ENCODE measurements at places on chromosomes 2 and 18.

GRCh38 chr2:105256431-105257047 is 15.0 kb downstream of the GPR45 start:
- no peak for DNase-seq

DNA sequence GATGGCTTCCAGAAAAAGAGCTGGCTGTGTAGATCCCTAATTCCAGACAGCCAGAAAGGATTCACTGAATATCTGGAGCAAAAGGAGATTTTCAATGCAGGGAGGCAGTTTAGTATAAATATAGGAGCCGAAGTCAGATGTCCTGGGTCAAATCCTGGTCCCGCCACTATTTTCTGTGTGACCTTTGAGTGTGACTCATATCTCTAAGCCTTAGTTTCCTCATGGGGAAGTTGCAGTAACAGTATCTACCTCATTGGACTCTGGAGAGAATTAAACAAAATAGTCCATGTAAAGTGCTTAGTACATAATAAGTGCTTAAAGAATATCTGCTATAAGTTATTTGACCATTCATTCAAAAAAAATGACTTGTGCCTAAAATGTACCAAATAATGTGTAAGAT is 52.1 kb upstream of the ITGA6 start:
- no peak for DNase-seq

DNA sequence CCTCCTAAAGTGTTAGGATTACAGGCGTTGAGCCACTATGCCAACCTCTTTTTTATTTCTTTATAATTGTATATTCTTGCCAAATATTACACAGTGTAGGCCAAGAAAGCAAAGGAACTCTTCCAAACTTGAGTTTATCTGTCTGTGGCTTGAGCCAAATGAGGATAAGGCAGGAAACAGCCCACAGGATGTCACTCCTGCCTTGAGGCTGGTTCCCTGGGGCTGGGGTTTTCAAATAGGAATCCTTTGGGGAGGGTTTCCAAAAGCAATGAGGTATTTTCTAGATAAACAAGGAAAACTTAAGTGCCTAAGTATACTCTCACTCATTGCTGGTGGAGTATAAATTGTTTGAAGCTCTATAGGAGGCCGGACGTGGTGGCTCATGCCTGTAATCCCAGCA is 56.4 kb downstream of the ADCY3 start:
- DNase-seq: no peak

GRCh38 chr2:234982096-234982834 is 30.4 kb downstream of the SH3BP4 start:
- no peak for DNase-seq

- DNase-seq: no peak
Observed at GRCh38 chr18:2406544-2406943, 164.8 kb downstream of the METTL4 start.

DNA sequence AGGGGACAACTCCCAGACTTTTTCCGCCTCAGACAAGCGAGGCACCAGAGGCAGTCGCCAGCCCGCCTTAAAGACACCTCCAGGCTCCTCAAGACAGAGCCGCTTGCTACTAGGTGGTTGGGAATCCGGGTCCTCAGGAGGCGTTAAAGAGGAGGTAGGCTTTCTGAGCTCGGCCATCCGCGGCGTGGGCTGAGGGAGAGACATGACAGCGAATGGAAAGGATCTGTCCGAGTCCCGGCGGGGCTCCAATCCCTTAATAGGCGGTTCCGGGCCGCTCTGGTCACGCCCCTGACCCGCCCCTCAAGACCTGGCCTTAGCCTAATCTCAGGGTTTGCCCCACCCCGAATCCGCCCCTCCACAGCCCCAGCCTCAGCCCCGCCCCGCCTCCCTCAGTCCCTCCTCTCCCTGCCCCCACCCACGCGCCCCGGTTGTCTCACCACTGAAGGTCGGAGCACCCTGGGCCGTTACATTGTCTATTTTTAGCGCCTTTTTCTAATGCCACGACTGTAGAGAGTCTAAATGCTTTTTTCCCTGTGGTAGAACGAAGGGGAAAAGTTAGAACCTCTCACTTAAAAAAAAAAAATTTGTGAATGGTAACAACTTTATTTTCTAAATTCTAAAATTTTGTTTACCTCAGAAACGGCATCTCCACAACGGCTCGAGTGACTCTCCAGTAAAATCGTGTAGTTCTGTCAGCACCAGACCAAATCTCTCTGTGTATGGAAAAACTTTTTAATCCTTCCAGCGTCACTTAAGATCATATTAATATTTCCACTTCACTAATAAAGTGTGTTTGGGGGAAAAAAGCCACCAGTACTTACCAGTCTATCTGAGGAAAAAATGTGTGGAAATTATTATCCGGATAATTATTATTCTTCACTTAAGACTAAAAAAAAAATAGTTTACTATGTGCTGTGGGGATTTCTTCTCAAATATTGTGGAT is at the start of gene RAD51AP2:
Gene RAD51AP2 (minus strand): TSS at position 229 of the 943 bp plus-strand sequence. CDS start 25 bp downstream, at position 204.
- peak; percentile 22 for DNase-seq

- DNase-seq: no peak
Observed at GRCh38 chr2:191936882-191937405, 90.1 kb upstream of the CAVIN2 start.

GRCh38 chr18:56907771-56908170 is 239.1 kb upstream of the BOD1L2 start:
- DNase-seq: no peak

GRCh38 chr18:62637807-62638687 is 77.3 kb upstream of the PHLPP1 start:
- DNase-seq: peak; percentile 61

DNA sequence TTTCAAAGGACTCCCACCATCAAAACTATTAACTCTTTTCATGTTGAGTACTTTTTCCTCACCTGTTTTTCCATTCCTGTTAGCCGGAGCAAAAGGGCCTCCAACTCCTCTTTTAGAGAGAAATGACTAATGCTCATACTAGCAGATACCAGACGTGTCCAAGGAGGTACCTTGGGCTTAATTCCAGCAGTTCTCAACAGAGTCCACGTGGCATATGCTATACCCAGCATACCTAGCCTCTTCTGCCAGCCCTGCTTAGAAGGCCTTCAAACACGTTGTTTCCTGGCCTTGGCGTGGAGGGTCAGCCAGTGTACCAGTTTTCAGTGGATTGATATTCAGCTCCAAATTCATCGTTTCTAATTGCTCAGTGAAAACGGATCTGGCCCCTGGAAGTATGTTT is 123.9 kb downstream of the MGAT5 start:
- no peak for DNase-seq

GRCh38 chr18:48200631-48201336 is 208.4 kb downstream of the ZBTB7C start:
- DNase-seq: no peak

- DNase-seq: no peak
Observed at GRCh38 chr2:31270131-31270530, 36.2 kb downstream of the EHD3 start.

- no peak for DNase-seq
Observed at GRCh38 chr2:39587168-39587567, 78.5 kb upstream of the TMEM178A start.

- no peak for DNase-seq
Observed at GRCh38 chr2:19949071-19949470, 40.8 kb downstream of the WDR35 start.

DNA sequence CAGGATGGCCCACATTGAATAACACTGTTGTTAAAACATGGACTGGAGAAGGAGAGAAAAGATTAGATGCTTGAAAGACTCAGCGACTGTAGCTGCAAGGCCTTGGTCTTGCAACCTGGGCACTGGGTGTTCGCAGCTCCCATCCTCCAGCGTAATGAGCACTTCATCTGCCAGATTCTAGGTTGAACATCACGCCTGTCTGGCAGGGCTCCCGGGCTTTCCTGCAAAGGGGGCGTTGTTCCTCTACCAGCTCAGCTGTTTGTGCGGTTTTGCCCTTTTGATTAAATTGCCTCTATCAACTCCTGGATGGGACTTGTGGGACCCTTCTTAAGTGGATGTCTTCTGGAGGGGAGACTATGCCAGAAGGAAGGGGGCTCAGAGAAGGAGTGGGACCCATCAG is 215.4 kb downstream of the KLHL29 start:
- DNase-seq: no peak

- no peak for DNase-seq
Observed at GRCh38 chr18:49534846-49535601, 26.8 kb upstream of the LIPG start.

GRCh38 chr2:153584244-153584643 is 105.7 kb upstream of the RPRM start:
- DNase-seq: no peak

GRCh38 chr2:200750323-200750910 is 61.3 kb upstream of the BZW1 start:
- no peak for DNase-seq

DNA sequence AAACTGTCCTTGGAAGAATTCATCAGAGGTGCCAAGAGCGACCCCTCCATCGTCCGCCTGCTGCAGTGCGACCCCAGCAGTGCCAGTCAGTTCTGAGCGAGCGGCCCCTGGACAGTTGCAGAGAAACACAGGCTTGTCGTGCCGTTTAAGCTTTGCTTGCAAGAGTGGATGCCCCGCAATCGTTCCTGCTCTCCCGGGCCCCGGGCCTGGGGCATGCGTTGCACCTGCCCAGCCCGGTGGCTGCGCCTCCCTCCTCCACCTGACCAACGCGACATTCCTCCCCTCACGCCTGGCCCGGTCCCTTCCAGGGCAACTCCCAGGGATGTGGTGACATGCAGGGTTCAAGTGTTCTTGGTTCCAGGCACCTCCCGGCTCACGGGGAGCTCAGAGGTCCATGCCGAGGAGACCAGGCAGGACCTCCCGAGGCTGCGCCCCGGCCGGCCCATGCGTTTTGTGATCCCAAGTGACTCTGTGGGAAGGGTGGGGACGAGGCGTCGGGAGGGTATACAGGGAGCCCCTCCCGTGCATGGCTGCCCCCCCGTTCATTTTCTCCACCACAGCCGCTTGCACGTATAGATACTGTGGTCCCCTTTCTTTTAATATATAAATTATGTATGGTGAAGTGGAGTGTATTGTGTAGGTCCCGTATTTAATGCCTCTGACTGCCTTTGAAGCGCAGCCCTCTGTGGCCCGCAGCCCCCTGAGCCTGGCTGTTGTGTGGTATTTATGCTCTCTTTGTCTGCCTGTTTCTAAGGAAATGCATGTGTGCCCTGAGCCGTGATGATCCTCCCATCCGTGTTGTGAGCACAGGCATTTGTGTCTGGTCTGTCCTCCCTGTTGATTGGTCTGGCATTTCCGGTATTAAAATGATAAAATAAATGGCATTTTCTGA is 21.2 kb downstream of the ODC1 start:
- no peak for DNase-seq

DNA sequence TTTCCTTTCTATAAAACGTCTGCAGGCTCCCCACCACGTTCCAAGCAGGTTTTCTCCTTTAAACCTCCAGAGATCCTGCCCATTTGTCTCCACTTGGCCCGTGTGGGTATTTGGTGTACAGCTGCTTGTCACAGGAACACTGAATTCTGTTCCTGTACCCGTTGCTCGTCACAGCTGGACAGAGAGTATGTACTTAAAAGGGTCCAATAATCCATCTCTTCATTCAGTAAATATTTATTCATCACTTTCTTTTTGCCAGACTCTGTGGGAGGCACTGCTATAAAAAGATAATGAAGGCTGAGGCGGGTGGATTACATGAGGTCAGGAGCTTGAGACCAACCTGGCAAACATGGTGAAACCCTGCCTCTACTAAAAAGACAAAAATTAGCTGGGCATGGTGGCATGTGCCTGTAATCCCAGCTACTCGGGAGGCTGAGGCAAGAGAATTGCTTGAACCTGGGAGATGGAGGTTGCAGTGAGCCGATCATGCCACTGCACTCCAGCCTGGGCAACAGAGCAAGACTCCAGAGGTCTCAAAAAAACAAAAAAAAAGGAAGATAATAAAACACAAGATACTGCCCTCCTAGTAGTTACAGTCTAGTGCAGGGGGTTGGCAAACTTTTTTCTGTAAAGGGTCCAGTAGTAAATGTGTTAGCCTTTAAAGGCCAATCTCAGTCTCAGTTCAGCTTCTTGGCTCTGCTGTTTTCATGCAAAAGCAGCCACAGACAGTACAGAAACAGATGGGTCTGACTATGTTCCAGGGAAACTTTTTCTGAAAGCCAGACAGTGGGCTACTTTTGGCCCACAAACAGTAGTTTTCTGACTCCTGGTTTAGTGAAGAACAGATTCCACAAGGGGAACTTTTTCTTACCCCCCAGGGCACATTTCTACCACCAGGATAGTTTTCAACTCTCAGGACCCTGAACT is 309.9 kb upstream of the RAB12 start:
- no peak for DNase-seq

DNA sequence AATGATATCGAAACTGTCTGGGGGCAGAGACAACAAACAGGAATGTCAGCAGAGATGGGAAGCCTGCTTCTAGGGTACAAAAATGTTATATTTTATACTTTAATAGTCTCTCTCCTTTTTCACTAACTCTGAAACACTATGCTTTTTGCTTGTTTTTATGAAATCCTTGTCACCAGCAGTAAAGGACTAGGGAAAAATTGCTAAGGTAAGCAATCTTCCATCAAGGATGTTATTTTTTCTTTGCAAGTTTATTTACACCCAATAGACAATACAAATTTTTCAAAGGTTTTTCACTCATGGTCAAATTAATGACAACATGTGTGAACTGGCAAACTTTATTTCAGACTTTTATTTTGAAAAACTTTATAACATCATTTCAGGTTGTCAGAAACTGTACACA is 1465.9 kb upstream of the NXPH2 start:
- DNase-seq: no peak

GRCh38 chr18:13493725-13494124 is 232.6 kb downstream of the FAM210A start:
- DNase-seq: no peak

GRCh38 chr2:3242747-3243369 is 134.8 kb downstream of the EIPR1 start:
- no peak for DNase-seq

All from activated naive CD4-positive, alpha-beta T cell treated with anti-CD3 and anti-CD28 coated beads, Interleukin-2, amount 50 U/mL, for 72 hours (primary cell).